ENCODE measurements at places on chromosomes 16 and 17.

DNA sequence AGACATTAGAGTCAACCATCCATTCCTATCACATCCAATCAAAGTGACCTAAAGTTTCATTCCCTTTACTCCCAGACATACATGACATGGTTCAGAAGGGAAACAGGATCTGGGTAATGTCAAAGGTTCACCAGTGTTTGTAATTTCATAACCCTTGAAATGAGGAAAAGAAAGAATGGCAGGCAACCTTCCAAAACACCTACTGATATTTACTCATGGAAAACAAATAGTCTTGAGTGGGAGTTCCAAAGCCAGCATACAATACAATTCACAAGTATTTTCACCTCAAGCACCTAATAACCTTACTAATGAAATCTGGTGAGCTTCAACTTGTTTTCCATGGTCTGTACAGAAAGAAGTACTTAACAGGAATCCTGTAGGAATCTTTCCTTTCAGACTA, 72.5 kb upstream of the AXIN2 start:
- no peak for DNase-seq

- DNase-seq = no peak
Observed at GRCh38 chr17:46772475-46773220, 45.8 kb downstream of the WNT3 start.

DNA sequence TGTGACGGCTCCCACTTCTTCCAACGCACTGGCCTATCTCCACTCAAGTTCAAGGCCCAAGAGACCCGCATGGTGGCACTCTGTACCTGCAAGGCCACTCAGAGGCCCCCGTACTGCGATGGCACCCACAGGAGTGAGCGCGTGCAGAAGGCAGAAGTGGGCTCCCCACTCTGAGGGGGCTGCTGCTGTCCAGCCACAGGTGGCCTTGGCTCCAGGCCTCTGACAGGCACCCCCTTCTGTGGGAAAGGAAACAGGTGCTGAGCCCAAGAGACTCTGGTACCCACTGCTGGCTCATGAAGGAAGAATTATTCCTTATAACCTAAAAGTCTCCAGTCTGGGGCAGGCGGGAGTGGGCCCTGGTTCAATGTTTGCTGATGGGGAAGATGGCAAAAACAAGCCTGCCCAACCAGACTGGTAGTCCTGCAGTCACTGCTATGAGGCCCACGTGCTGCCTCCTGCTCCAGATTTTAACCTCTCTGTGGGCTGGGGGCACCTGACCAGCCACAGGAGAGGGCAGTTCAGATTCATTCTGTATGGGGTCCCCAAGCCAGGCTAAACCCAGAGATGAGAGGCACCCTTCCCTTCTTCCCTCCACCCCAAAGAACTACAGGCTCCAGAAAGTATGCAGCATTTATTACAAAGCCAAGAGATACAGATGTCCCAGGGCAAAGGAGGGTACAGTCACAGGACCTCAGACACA, 3.3 kb downstream of the CISD3 start:
- no peak for DNase-seq

- no peak for DNase-seq
Observed at GRCh38 chr17:76138234-76138895, 2.7 kb downstream of the FOXJ1 start.

DNA sequence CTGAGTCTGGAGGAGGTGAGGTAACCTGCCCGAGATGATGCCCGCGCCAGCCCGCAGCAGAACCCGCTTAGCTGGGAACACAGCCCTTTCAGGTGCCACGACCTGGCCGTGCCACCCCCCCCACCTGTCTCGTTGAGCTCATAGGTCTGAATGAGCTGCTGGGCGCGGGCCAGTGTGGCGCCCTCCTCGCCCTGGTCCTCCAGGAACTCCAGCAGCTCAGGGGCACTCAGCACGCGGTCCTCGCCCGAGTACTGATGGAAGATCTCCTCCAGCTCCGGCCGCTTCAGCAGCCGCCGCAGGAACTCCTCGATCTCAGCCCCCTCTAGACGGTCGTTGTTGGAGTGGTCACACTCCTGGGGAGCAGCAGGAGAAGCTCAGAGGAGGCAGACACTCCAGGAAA, 13.6 kb downstream of the PLCD3 start:
- no peak for DNase-seq

DNA sequence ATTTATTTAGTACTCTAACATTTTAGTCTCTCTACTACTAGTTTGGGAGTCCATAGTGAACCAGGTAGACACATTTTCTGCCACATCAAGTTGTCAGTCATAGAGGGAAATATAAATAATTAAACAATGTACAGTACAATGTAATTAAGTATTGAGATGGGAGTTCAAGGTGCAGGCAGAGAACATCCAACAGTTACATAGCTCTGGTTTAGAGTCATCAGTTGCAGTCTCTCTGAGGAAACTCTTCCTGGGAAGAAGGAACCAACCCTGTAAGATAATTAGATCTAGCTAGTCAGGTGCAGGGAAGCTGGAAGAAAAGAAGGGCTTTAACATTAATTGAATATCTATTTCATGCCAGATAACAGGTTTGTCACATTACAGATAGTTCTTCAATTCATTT, 457.9 kb upstream of the DYNLRB2 start:
- DNase-seq = no peak

GRCh38 chr16:50372611-50373344, 4.0 kb upstream of the BRD7 start:
- no peak for DNase-seq

DNA sequence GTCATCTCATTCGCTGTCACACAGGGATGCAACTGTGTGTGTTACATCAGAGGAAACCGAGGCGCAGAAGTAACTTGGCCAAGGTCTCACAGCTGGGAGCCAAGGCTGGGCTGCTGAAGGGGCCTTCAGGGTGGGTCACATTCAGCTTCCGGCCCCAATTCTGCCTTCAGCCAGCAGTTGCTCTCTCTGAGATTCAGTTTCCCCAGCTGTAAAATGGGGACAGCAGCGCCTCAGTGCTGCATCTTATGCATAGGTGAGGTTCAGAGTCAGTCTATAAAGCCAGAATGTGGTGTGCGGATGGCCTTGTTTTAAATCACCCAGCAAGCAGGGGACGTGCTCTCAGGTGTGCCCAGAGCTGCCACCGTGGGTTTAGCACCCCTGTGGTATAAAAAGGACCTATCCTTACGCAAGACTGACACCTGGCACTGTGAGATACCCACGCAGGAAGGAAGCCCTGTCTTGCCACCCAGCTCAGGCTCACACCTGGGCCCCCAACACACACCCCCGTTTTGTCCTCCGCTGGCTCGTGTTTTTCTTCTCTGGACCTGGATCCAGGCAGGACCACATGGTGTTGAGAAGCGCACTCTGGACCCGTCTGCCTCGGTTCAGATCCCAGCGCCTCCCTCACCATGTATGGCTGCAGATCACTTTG, 94.6 kb upstream of the GSE1 start:
- DNase-seq = no peak

- DNase-seq = no peak
Observed at GRCh38 chr17:46815474-46816353, 2.8 kb downstream of the WNT3 start.

- DNase-seq = no peak
Observed at GRCh38 chr17:35088356-35088880, 24.9 kb upstream of the RFFL start.

DNA sequence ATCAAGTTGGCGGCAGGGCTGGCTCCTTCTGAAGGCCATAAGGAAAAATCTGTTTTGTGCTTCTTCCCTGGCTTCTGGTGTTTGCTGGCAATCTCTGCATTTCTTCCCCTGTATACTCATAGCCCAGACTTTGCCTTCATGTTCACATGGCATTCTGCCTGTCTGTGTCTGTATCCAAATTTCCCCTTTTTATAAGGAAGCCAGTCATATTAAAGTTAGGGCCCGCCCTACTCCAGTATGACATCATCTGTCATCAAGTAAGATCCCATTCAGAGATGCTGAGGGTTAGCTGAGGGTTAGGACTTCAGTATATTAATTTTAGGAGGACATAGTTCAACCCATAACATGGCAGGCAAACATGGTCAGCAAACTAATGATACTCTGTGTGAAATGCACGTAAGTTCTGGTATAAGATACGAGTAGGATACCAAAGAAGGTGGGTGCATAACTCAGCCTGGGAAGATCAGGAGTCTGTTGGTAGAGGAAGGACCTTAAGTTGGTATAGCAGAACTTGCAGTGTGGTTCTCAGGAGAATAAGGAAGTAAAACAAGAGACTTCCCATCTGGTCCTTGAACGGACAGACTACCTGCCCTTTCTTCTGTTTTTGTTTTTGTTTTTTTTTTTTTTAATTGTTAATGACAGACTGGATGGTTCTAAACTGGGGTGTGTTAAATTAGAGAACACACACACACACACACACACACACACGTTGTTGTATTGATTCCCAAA, 13.9 kb downstream of the MAP2K6 start:
- DNase-seq = no peak

DNA sequence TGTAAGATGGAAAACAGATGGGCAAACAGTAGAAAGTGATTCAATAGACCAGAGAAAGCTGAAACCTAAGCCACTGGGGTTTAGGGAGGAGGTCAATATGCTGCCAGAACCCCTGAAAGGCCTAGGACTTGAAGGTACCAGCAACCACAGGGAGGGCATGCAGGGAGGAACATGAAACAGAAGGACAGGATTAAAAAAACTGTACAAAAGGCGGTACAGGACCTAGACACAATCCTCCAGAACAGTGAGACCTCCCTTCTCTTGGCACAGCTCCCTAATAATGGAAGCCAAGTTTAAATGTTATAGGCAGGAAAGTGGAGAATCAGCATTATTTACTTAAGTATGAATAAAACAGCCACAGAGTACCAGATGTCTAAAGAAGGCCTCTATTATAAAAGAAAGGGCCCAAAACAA, 105.5 kb downstream of the SPAG9 start:
- no peak for DNase-seq

DNA sequence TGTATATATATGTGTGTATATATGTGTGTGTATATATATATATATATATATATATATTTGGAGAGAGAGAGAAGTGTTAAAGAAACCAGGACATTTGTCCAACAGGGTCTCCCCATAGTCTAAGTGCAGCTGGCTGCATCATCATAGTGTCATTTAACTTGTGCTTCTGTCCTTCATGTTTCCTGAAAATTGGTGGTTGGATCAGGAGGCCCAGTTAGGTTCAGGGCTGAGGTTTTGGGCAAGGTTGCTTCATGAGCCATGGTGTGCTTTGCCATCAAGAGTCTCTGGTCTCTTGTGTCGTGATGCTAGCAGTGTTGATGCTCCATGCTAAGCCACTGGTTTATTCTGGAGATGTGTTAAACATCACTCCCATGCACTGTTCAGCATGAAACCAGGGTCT, 85.3 kb downstream of the C16orf95 start:
- no peak for DNase-seq

GRCh38 chr16:424033-424622, 1.3 kb upstream of the RAB11FIP3 start:
- no peak for DNase-seq
